Suppressor macrophage (primary cell): ENCODE measurements at places on chromosomes 6 and 20.

DNA sequence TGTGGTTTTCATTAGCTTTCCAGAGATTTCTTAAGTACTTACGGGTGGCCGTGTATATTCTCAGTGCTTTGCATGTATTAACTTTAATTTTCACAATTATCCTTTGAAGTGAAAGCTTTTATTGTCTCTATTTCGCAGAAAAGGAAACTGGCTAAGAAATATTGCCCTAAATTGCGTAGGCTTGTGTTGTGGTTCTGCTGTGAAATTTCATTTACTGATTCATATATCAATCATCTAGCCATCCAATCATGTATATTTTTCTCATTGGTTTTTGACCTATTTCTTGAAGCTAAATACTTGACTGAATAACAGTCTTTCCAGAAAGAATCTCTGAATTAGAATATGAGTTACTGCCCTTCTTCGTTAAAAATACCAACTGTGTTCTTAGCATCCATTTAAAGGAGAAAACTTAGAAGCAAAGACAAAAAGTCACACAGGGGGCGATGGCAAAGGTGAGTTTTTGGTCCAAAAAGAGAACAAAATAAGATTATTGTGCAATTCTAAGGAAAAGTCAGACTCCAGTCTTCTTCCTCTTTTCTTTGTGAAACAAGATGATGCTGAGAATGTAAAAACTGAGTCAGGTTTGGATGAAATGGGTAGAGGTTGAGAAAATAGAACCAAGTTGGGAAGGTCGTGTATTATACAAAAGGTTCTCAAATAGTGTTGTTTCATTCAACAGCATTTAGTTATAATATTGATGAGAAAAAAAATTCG lies 1.4 kb downstream of the CYB5R4 start:
- DNase-seq = peak; percentile 57

GRCh38 chr6:108114841-108115597 lies 40.5 kb upstream of the OSTM1 start:
- peak; percentile 94 for DNase-seq

DNA sequence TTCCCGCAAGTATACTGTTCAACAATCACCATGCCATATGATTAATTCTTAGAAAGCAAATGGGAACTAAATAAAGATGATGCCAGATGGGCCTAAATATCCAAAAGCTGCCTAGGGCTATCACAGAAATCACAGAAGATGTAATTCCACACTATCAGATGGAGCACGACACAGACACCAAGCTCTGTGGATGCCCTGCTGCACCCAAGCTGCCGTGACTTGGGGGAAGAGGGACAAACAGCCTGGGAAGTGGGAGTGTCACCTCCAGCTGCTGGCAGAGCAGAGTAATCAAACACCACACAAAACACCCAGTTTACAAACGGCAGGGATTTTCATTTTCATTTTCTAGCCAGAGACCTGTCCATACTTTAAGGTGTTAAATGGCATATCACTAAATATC lies 35.7 kb downstream of the PDE10A start:
- DNase-seq = no peak

- DNase-seq = no peak
These were observed 20.9 kb downstream of the COL9A3 start for GRCh38 chr20:62837790-62838127.

DNA sequence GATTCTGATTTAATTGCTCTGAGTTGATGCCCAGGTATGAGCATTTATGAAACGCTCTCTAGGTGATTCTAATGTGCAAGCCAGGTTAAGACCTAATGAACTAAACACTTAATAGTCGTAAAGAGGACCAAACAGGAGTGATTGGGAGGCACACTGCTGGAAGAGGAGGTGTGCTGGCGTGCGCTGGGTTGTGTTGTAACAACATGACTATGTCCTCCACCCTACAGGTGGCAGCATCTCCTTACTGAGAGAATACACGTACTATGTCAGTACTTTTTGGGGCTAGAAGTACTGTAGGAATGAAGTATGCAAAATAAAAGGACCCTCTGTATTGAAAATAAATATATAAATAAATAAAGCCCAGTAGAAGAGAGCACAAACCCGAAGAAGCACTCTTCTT lies 11.9 kb downstream of the C6orf89 start:
- DNase-seq = no peak

DNA sequence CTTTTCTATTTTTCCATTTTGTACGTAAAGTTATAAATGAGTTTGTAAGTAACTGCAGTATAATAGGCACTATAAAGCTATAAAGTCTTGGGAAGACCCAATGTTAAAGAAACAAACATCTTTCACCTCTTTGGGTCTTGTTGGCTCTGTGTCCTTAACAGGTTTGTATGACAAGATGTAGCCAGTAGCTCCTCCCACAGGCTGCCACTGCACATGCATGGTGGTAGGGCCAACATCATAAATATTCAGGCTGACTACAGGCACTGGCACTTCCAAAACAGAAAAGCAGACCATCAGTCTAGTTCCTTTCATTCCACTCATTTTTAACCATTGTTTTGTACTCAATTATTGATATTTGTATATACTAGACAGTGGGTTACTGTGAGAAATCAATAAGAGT lies 59.9 kb downstream of the COL12A1 start:
- no peak for DNase-seq

- peak; percentile 14 for DNase-seq
These were observed 740 bp downstream of the TRIM15 start for GRCh38 chr6:30163918-30164654.

DNA sequence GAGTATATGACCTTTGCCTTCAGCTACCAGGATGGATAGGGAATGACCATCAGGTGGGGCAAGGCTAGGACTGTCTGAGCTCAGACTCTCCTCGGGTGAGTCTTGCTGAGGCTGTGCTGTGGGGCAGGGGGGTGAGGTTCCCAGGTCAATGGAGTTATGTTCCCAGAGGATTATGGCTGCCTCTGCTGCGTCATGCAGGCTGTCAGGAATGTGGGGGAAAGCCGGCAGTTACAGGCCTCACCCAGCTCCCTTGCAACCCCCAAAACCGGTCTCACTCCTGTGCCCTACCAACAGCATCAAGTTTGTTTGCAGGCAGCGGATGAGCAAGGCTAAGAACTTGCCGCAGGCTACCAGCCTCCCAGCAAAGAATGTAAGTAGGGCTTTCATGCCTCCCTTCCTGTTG lies 93.5 kb downstream of the ESR1 start:
- no peak for DNase-seq

DNA sequence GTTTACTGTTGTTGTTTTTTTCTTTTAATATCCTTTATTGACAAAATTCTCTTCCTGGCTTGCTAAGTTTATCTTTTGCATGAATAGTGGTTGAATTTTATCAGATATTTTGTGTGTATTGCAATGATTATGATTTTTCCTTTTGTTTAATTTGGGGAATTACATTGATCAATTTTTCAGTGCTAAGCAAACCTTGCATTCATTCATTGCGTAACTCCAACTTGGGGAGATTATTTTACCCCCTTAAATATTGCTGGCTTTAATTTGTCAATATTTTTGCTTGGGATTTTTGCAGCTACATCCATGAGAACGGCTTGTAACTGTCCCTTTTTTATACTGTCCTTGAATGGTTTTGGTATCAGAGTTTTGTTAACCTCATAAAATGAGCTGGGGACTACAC lies 63.4 kb downstream of the SERAC1 start:
- no peak for DNase-seq

- DNase-seq = no peak
These were observed 16.7 kb upstream of the DEF6 start for GRCh38 chr6:35280903-35281302.

- no peak for DNase-seq
These were observed 68.6 kb upstream of the RALGAPA2 start for GRCh38 chr20:20781029-20781428.

DNA sequence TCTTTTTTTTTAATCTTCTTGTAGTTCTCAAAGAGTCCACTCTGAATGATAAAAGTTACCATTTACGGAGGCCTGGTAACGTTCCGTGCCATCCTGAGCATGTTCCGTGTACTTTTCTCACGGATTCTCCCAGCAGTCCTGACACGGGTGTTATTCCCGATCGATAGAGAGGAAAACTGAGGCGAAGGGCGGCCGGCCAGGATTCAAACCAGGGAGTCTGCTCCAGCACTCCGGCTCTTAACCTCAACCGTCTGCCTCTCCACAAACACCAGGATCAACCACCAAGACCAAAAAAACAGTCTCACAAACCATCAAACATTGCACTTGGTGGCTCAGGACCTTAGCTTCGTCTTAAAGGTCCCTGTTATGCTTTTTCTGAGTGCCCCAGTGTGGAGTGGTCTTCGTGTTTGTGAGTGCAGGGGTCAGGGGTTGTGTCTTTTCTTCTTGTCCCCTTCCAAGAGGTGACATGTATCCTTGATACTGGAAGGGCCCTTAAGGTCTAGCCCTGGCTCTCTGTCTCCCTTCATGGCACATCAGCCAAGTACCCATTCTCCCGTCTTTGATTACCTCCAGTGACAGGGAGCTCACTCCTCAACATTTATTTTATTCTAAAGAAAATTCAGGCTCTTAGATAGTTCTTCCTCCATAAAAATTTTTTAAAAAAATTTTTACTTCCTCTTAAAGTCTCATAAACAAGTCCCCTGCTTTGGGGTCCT lies 35.1 kb downstream of the SRC start:
- no peak for DNase-seq

DNA sequence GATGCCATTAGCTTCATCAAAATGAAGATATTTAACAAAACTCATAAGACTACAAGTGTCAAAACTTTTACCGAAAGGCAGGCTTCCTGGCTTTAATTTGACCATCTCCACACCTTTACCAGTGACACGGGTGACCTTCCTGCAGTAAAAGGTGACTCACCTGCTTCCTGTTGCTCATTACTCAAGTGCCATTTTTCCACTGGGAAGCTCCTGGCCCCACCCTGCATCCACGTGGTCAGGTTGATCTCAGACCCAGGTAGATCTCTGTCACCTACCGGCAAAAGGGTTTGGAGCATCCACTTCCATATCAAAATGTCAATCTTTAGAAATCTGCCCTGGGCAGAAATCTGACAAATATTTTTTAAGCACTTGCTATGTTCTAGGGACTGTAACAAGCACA lies 31.9 kb upstream of the CDH4 start:
- no peak for DNase-seq

- DNase-seq = no peak
These were observed 58.8 kb upstream of the MAP3K7 start for GRCh38 chr6:90645634-90646033.
